ENCODE measurements at places on chromosomes 2 and 18. TPM values are rescaled to one million over a fixed set of nuclear protein-coding genes. Genes with fewer than 3 reads are reported as not detected.

- no peak for DNase-seq
Measured at GRCh38 chr2:224072541-224073188, 33.6 kb upstream of the SERPINE2 start.

DNA sequence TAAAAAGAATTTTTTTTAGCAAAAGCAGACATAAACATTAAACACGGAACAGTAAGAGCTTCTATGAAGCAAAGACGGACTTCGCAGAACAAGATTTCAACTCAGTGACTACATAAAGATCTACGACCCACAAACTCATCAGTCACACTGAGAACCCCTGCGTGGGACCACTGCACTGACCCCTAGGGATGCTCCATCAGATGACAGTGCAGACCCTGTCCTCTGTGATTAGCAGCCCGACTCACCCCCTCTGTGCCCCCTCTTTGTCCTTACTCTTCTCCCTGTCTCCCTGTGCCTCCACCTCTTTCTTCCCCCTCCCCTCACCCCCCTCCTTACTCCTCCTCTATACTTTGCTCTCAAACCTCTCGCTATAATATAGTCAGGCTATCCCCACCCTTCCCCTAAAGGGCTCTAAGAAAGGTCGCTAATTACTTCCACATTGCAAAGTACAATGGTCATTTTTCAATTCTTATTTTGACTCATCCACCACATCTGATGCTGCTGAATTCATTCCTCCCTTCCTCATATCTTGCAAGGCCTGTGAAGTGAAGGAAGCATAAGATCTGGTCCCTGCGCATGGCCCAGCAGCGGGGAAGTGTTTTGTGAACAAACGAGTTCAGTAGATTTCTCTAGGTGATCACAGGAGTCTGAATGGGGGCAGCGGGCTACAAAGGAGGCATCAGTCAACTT is 89.3 kb downstream of the CABYR start:
- DNase-seq, result no peak

GRCh38 chr2:168466190-168466737 is 10.2 kb downstream of the CERS6 start:
- no peak for DNase-seq

DNA sequence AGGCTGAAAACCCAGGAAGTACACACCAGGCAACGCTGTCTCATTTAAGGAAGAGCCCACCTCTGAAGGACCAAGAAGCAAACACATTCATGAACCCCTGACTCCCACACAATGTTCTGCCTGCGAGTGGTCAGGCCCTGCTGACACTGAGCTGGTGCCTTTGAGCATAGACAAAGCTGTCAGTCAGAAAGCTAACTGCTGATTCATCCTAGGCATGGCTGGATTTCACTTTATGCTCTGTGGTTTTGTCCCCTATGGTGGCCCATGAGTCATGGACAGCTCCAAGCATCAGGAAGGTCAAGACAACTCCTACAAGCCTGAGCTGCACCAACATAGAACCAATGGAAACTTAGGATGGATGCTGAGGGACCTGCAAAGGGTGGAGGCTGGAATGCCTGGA is 78.9 kb downstream of the UXS1 start:
- DNase-seq, result no peak

DNA sequence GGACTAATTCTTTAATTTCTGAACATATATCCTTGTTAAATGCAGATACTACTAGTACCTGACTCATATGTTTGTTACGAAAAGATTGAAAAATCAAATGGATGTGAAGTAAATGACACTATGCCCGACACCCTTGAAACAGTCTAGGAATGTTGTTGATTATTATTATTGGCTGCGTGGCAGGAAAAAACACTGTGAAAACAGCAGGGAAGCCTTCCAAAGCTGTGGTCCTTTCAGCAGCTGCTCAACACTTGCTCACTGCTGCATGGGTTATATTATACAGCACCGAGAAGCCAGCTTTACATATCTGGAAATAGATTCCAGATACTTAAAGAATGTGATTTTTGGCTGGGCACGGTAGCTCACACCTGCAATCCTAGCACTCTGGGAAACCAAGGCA is 26.5 kb downstream of the CRYGD start:
- DNase-seq, result no peak

- no peak for DNase-seq
Measured at GRCh38 chr2:172177996-172178395, 75.3 kb upstream of the DLX2 start.

GRCh38 chr18:26487437-26487836 is 60.9 kb downstream of the KCTD1 start:
- DNase-seq, result no peak

- no peak for DNase-seq
Measured at GRCh38 chr2:224039770-224040440, 819 bp upstream of the SERPINE2 start.

GRCh38 chr2:26615860-26616705 is 25.1 kb downstream of the CIB4 start:
- DNase-seq, result peak; percentile 40

DNA sequence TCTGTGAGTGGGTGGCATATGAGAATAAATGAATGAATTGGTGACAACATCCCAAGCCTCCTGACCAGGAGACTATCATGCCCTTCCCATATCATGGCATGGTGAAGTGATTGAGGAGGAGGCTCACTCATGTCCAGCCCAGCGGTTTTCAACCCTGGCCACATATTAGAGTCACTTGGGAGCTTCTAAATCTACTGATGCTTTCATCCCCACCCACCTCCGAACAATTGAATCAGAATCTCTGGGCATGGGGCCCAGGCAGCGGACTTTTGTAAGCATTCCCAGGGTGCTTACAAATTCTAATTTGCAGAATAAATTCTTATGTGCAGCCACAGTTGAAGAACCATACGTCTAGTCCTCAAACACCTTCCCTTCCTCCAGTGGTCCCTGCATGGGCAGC is 81.7 kb upstream of the SEC11C start:
- DNase-seq, result no peak

- DNase-seq, result no peak
Measured at GRCh38 chr2:66105066-66105753, 329.7 kb upstream of the MEIS1 start.

DNA sequence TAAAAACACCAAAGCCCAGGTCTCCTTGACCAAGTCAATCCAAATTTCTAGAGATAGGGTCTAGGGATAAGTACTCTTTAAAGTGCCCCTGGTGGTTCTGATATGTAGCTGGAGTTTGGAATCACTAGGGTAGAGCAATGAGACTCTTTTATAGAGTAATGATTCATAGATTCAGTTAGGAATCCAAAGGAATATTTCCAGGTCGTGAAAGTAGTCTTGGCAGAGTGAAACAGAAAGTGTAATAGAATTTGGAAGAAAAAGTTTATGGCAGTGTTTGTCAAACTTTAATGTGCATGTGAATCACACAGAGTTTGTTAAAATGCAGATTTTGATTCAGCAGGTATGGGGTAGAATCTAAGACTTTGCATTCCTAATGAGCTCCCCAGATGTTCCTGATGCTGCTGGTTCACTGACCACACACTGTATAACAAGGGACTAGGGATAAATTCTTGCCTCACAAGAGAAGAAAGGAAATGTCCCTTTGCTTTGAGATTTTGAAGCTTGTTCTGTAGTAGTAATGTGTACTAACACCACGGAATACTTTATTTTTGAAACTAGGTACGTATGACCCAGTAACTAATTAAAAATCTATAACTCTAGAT is 1.8 kb downstream of the UPP2 start:
- no peak for DNase-seq

GRCh38 chr2:217992061-217992460 is 10.7 kb downstream of the TNS1 start:
- no peak for DNase-seq

DNA sequence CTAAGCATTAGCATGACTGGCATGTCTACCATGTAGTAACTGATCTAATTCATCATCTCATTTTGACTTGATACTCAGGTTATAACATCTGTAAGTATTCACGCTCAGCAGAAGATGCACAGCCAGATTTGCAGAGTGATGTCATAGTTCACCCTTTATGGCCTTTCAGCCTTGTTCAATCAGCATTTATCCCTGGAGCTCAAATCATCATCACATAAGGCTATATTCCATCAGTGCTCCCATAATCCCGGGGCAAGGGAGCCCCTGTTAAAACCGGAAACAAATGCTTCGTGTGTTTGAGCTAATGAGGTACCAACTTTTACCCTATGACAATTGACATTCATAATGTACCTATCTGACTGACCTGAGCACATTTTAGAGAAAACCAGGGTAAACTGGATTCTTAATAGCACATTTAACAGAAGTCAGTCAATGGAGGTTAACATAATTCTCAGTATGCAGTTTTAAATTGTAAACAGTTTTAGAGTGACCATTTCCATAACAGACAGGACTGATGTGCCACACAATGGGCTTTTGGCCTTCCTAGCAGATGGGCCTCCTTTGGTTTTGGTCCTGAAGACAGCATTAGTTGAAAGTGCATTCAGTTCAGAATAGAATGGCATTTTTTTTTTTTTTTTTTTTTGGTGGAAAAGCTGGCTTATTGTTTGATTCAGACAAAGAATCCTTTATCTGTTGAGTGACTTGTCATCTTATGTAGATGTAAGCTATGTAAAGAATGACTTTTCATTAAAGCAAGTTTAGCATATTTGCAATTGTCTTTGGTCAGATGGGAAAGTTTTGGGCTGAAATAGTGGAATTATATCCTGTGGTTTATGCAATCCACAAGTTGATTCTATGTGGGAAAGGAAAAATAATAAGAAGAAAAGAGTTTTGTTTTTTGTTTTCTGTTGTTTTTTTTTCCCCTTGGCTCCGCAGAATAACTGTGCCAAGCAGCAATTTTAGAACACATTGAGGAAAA is 866.0 kb upstream of the ACVR2A start:
- DNase-seq, result no peak

DNA sequence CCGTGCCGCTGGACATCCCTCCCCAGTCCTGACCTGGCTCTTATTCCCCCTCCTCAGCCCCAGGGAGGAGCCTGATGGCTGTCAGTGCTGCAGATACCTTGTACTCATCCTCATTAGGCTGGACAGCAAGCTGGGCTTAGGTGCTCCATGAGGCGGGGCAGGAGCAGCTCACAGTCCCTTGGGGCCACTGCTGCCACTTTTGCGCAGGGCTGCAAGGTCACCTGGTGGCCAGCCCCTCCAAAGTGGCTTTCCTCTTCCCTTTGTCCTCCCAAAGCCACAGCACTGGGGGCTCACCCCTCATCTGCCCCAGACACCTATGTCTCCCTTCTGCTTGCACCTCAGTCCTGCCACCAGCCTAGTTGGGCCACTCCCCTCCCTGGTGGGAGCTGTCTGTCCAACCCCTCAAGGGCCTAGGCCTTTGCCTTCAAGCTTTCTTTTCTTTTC is 60.8 kb downstream of the FAM168B start:
- no peak for DNase-seq

DNA sequence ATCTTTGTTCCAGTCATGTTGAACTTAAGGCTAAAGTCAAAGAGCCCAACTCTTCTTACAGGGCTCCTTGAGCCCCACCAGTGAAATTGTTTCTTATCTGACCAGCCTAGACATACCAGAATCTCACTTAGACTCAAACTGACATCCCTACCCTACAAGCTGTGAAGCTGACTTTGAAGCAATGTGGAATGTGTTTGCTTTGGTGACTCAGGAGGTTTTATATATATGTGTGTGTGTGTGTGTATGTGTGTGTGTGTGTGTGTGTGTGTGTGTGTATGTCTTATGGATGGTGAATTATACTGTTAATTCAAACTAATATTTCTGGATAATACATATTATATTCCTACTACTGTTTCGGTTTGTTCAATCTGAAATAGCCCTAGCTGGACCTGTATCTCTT is 67.3 kb downstream of the CAMKMT start:
- DNase-seq, result no peak

GRCh38 chr2:235050980-235051351 is 99.1 kb downstream of the SH3BP4 start:
- peak; percentile 90 for DNase-seq

- peak; percentile 29 for DNase-seq
Measured at GRCh38 chr2:11551569-11552259, 17.9 kb downstream of the GREB1 start.

ABCB11 gene
- total RNA-seq, result 68.5 TPM

MC2R gene
- total RNA-seq, result not detected

CRYGD gene
- not detected for total RNA-seq

HSPE1 gene
- total RNA-seq, result 91.6 TPM

SUMO1 gene
- total RNA-seq, result 46.4 TPM

GPR35 gene
- total RNA-seq, result 0.53 TPM

LINC00305 gene
- total RNA-seq, result not detected

UGT1A5 gene
- 4.6 TPM for total RNA-seq

CENPO gene
- 2.0 TPM for total RNA-seq

CYP1B1 gene
- 6.1 TPM for total RNA-seq
